Amniotic epithelial cell (primary cell): ENCODE measurements at places on chromosomes 5 and 9.

DNA sequence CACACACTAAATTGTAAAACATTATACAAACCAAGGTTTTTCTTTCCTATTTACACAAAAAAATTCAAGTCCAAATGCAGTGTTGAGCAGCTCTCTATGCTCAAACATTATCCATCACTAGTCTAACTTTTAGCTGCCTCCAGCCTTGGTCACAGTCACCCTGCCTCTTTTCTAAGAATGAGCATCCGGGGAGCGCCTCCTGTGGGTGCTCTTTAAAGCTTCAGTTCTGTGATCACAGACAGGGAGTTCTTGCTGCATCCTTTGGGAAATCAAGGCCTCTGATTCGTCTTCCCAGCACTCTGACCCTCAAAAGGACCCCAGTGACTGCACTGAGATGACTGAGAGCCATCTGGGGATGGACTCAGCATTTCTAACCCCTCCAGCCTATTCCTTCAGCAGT lies 289.6 kb downstream of the SEC61B start:
- no peak for DNase-seq

DNA sequence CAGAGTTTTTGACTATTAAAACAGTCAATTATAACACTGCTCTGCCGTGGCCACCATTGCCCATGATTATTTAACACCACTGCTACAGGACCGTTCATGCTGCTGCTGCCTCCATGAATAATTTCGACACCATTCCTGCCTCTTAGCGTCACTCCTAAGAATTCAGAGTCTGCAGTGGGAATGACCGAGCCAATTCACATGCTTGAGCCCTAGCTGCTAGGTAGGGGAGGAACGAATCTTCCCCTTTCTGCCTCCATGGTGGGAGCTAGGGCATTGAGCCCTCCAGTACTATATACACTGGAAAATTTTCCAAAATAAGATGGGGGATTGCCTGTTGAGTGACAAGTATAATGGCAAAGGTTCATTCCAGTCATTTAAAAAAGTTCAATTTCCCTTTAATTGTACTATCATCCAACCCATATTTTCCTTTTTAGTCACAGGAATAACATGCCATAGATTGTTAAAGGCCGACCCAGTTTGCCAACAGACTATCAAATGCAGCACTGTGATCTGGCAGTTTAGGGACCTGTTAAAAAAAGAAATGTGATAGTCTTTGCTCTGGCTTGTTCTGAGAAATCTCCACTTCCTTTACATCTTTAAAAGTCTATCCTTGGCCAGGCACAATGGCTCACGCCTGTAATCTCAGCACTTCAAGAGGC lies 13.5 kb upstream of the B4GALT1 start:
- DNase-seq, result no peak

- peak; percentile 97 for DNase-seq
Measured at GRCh38 chr5:167945542-167946384, 345.7 kb upstream of the WWC1 start.

- peak; percentile 42 for DNase-seq
Measured at GRCh38 chr9:5976674-5977397, 38.6 kb downstream of the RANBP6 start.

DNA sequence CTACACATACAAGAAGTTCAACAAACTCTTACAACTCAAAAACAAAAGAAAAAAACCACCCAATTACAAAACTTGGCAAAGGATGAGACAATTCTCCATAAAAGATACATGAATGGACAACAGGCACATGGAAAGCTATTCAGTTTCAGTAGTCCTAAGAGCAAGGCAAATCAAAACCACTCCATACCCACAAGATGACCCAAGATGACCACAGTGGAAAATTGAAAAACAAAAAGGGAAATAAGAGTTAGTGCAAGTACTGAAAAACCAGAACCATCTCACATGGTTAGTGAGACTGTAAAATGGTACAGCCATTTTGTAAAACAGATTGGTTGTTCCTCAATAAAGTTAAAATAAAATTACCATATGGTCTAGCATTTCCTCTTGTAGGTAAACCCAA lies 287.1 kb upstream of the CDH9 start:
- no peak for DNase-seq
